Activated CD4-positive, alpha-beta T cell treated with anti-CD3 and anti-CD28 coated beads for 36 hours (primary cell): ENCODE measurements at places on chromosomes 4 and X.

- no peak for DNase-seq
Measured at GRCh38 chrX:69088171-69088938, 76.9 kb downstream of the PJA1 start.

- peak; percentile 7 for DNase-seq
Measured at GRCh38 chrX:111170017-111170416, 74.0 kb downstream of the PAK3 start.

DNA sequence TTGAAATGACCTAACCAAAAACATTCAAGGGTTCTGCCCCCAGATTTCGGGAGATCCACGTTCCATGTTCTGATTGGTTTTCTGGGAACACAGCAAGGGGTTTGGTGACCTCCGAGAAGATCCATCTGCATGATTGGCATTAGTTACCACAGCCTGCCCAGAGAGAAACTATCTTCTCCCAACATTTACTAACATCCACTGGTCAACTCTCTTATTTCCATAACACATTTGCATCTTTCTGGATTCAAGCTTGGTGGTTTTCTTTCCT is 15.6 kb downstream of the SHOX start:
- no peak for DNase-seq

DNA sequence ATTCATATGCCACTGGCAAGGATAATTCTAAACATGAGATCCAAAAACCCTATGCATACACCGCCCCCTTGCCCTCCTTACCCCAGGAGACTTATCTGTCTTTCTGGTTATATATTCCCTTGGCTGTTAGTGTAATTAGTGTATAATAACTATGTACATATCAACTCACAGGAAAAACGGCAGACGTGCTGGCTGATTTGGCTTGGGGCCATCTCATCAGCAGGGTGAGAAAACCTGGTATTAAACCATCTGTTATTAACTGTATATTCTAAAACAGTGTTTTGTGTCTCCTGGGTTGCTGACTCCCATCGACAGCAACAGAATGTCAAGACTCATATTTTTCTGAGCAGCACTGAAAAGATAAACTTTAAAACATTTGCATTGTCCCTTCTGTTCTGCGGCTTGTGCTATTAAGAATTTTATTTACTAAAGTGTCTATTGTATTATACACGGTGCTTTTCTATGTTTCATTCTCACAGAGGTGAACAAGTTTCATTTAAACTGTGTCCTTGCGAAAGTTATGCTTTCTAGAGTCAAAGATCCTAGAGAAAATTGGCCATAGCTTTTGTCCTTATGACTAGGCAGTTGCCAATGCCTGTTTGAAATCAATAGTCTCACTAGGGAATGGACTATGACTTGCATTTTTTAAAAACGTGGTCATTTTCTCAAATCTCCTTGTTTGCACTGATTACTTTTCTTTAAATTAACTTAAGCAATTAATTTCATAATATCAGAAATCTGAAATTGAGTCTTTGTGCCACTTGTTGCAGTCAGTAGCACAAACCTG is 211.5 kb upstream of the MID1 start:
- DNase-seq, result no peak

- DNase-seq, result peak; percentile 68
Measured at GRCh38 chr4:244471-244870, 60.8 kb downstream of the ZNF732 start.

GRCh38 chrX:51851507-51852085 is 41.8 kb upstream of the MAGED1 start:
- no peak for DNase-seq

DNA sequence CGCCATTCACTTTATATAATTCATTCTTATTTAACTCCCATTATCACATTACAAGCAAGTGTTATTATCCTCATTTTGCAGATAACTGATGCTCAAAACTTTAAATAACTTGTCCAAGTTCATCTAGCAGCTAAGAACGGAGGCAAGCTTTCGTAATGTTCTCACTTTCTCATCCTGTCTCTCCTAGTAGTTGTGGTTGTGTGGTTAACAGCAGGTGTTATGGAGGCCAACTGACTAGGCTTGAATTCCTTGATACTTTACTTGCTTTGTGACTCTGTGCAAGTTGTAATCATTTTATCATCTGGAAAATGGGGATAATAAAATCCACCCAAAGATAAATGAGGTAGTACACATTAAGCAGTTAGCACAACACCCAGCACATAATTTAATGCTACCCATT is 109.9 kb upstream of the PTPN13 start:
- no peak for DNase-seq

- peak; percentile 6 for DNase-seq
Measured at GRCh38 chrX:101057093-101057714, 5.3 kb upstream of the TRMT2B start.

DNA sequence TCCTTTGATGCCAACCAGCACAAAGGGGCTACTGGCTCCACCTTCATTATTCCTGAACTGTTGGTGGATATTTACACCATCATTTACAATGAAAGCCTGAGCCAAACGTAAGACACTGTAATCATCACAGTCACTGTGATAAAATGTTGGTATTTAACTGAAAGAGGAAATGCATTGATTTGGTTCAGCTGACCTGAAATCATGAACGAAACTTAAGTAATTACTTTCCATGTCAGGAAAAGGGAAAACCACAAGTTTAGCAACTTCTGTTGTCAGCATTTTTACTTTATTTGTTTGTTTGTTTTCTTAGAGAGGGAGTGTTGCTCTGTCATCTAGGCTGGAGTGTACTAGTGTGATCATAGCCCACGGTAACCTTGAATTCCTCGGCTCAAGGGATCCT is 247.8 kb upstream of the FAM47A start:
- no peak for DNase-seq

- no peak for DNase-seq
Measured at GRCh38 chr4:168825975-168826374, 184.1 kb downstream of the CBR4 start.

- no peak for DNase-seq
Measured at GRCh38 chr4:101643186-101643837, 147.2 kb upstream of the BANK1 start.

DNA sequence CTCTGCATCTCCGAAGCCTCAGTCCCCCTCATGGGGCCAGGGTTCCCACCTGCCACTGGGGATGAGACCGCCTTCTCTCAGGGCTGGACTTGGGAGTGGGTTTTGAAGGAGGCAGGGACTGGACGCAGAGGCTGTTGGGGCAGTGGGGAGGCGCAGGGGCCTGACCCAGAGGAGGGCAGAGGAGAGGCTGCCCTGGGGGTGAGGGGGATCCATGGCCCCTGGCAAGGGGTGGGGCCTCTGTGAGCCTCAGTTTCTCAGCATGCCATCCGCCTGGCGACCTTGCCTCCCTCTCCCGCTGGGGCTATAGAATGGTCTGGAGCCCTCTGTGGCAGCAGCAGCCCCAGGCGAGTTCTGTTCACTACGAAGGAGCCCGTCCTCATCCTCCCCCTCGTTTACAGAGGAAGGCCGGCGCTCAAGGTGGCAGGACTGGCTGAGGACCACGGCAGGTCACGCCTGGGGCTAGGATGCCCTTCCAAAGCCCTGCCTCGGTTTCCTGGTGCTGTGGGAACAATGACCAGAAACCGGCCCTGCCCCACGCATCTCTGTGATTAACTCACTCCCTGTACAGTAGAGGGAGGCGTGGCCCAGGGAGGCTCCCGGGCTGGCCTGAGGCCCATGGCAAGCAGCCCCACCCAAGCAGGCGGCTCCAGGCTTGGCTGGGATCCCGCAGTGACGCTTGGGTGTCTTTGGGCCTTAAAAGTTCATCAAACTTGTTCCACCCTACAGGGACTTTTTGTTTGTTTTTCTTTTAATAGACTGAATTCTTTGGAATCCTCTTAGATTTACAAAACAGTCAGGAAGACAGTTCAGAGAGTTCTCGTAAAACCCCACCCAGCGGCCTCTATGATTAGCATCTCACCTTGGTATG is 16.0 kb upstream of the SH3TC1 start:
- no peak for DNase-seq

GRCh38 chr4:182754895-182755294 is 162.3 kb downstream of the DCTD start:
- no peak for DNase-seq

DNA sequence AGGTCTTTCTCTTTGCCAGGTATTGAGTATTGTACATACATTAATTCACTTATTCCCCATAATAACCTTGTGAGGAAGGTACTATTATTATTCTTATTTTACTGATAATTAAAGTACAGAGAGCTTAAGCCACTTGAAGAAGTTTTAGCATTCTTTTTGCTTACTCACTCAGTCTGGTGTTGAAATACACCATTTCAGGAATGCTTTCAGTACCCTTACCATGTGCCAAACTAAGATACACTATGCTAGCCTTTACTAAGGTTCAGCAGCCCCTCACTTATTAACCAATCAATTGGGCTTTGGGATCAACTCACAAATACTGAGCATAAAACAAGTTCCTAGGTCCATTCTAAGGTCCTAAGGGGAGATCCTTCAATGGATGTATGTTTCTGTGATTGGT is 179.0 kb upstream of the FGF13 start:
- no peak for DNase-seq

- no peak for DNase-seq
Measured at GRCh38 chrX:2697306-2697705, 6.2 kb downstream of the CD99 start.

DNA sequence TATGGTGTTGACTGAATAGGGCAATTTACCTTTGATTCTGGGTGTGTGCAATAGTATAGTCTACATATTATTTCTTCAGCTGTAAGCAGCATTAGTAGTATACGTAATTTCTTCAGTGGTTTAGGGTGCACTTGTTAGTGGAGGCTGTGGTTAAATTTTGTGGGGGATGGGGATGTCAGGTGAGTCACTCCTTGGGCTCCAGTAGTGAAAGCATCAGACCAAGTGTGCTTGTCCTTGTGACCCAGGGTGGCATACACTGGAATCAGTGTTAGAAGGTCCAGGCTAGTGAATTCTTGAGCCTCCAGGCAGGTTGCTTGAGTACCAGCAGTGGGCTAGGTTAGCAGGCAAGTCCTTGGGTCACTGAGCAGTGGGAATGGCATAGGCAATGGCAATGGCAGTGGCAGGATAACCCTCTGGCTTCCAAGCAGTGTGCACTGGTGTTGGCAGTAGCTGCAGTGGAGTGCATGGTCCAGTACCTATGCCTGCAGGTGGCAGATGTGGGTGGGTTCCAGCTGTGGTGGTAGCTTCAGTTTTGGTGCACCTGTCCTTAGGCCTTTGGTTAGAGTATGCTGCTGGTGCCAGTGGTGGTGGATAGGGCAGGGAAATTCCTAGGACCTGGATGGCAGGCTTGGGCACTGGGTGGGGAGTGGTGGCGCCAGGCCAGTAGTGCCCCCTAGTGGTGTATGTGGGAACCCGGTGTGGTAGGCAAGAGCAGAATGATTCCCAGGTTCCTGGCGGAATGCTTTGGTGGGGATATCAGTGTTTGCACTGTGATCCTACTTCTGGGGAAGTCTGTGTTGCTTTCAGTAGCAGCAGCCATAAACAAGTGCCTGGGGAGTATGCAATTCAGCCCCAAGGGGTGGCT is 531.0 kb downstream of the SMARCA1 start:
- DNase-seq, result no peak

GRCh38 chr4:87589531-87589930 is 18.8 kb upstream of the DSPP start:
- no peak for DNase-seq

DNA sequence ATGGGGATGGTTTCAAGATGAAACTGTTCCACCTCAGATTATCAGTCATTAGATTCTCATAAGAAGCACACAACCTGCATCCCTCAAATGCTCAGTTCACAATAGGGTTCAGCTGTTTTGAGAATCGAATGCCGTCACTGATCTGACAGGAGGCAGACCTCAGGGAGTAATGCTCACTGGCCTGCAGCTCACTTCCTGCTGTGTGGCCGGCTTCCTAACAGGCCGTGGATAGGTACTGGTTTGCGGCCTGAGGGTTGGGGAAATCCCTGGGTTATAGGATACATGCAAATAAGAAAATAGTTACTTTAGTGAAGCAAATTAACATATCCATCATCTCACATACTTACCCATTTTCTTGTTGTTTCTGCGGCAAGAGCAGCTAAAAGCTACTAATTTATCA is 160.4 kb downstream of the MAD2L1 start:
- DNase-seq, result no peak

DNA sequence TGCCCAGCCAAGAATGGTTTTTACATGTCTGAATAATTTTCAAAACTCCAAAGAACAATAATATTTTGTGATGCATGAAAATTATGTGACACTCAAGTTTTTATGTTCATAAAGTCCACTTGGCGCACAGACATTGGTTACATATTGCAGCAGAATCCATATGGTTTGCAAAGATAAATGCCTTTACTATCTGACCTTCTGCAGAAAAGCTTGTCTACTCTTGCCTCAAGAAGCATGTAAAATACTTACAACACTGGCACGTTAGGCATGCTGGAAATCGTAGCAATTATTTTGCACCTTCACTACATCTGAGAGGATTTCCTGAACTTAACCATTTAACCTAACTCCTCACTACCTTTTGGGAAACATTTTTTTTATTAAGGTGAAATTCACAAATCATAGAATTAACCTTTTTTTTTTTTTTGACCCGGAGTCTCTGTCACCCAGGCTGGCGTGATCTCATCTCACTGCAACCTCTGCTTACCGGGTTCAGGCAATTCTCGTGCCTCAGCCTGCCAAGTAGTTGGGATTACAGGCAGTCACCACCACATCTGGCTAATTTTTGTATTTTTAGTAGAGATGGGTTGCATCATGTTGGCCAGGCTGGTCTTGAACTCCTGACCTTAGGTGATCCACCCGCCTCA is 3.5 kb upstream of the XG start:
- DNase-seq, result no peak

DNA sequence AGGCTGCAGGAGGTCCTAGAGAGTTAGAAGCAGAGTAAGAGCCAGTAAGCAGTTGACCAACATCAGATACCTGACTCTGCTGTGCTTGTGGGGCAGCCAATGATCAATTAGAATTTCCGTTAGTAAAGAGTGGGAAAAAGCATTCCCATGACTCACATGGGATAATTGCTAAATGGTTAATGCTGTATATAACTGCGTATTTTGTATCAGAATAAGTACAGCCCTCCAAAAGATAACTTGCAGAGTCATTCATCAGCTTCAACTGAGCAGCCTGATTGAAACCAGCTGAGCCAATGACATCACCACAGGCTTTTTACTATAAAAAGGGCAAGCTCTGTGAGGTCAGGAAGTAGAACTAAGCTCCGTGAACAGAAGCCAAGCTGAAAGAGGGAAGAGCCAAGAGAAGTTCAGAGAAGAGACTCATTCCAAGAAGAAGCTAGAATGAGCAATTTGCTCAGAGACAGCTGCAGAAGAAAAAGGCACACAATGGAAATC is 67.9 kb downstream of the PPP3CA start:
- peak; percentile 30 for DNase-seq
